ENCODE measurements at places on chromosomes 5 and 9.

GRCh38 chr9:136648751-136649150 lies 14.0 kb upstream of the EGFL7 start:
- DNase-seq = no peak

DNA sequence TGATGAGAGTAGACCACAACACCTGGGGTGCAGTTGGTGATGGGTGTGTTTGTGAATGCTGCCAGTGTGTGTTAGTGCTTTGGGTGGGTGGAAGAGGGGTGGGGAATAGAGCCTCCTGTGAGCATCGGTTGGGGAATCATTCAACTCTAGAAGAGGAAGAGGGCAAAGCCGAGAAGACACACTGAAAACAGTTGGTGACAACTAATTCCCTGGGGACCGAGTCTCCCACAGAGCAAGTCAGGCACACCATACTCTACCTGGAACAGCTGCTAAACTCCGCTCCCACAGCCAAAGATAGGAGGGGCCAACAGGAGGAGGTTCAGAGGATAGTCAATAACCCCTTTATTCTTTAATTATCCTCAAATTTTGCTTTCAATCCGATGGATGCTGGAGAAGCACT lies 1.6 kb upstream of the ARHGEF39 start:
- no peak for DNase-seq

GRCh38 chr5:57503433-57503832 lies 20.8 kb upstream of the ACTBL2 start:
- DNase-seq = no peak

GRCh38 chr5:133611357-133612248 lies 738 bp downstream of the FSTL4 start:
- no peak for DNase-seq

DNA sequence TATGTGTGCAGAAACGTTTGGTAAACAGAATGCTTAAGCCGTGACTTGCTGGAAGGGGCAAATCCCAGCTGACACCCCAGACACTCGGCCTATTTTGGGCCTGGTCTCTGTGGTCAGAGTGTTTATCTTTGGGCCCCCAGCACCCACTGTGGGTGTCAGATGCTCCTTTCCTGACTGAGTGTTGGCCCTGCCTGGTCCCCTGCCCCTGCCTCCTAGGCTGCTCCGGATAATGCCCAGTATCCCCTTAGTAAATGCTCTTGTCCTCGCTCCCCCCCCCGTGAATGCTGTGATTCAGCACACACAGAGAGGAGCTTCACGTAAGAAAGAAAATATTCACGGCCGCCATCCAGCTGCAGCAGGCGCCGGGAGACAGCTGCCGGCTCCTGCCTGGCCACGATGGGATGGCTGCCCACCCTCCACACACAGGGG lies 11.3 kb upstream of the ANGPTL2 start:
- DNase-seq = no peak

GRCh38 chr5:143130613-143131305 lies 272.7 kb downstream of the NR3C1 start:
- DNase-seq = no peak

GRCh38 chr5:152711801-152712388 lies 306.8 kb upstream of the NMUR2 start:
- no peak for DNase-seq

GRCh38 chr9:79377339-79377855 lies 194.4 kb upstream of the TLE4 start:
- DNase-seq = no peak

DNA sequence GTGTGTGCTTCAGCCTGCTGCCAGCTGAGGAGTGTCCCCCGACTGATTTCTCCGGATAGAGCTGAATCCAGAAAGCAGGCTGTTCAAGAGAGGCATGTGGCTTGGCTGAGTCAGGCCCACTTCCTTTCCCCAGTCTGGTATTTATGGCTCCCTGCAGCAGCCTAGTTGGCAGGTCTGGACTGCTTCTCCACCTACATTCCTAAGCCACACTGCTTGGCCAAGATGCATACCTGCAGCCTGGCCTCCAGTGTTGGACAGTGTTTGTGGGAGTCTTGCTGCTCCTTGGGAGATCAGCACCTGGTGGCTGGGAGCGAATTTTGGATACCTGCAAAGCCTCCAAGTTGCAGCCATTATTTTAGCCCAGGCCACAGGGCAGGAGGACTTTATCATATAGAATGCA lies 670.8 kb downstream of the ACTL7B start:
- DNase-seq = no peak

DNA sequence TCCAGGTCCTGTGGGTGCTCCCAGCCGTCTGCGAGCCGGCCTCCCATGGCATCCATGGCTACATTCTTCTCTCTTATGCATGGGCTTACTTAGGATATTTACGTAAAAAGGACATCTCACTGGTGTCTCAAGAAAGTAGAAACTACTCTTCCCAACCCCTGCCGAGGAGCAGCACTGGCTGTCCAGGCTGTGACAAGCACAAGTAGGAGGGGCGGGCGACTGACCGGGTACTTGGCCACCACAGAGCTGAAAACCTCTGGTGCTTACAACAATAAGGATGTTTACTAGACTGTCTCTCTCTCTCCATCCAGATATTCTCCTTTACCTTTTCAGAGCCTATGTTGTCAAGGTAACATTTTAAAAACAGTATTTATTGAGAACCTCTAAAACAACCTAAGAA lies 56.3 kb upstream of the TBC1D9B start:
- DNase-seq = no peak

DNA sequence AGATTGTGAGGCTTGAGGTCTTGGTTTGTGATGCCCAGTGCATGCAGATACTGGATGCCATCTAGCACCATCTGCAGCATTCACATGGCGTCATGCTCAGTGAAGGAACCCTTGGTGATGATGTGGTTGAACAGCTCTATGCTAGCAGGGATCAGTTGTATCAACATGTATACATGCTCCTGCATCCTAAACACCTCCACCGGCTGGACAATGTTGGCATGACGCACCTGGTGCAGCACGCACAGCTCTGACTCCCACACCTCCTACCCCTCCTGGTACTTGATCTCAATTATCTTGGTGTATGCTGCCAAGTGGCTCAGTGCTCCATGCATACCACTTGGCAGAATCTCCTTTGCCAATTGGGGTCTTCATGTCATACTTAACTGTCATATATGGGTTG lies 49.1 kb downstream of the MTREX start:
- DNase-seq = no peak

DNA sequence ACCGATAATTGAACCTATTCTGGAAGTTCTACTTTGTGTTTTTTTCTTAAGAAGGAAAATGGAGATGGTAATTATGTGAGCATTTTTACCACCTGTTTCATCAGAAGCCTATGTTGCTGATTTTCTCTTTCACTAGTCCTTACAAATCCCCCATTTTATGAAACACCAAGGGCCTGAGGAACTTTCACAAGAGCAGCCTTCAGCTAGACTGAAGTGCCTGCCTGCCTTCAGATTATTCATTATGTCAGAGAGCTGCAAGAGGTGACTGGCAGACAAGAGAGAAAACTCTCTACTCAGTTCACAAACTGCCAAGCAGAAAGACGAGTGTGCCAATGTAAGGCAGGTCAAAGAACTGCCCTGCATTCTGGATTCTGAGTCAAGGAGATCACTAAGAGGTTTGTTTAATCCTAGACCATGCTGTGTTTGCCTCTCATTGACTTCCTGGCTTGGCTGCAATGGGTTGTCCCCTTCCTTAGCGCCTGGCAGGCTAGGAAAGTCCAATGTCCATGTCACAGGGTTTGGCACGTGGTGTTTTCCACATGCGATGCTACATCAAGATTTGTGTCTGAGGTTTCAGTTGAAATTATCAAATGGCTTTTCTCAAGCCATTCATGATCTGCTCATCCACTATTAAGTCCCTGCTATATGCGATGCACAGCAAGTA lies 143.3 kb downstream of the CDC42SE2 start:
- no peak for DNase-seq

DNA sequence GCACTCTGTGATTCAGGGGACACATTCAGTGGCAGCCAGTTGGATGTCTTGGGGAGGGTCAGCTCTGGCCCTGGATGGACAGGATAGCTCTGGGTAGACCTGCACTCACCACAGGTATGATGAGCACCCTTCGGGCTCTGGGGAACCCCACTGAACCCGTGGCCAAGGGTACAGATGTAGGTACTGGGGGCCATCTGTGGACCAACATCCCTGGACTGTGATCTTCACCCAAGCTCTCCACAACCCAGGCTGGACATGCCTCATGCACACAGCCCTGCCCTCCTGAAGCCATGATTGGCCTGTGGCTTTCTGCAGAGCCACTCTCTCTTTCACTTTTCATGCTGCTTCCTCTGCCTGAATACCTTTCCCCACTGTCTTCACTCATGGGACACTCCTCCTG lies 15.6 kb upstream of the ACSL6 start:
- no peak for DNase-seq

GRCh38 chr9:123267481-123268198 lies 746 bp downstream of the STRBP start:
- no peak for DNase-seq

DNA sequence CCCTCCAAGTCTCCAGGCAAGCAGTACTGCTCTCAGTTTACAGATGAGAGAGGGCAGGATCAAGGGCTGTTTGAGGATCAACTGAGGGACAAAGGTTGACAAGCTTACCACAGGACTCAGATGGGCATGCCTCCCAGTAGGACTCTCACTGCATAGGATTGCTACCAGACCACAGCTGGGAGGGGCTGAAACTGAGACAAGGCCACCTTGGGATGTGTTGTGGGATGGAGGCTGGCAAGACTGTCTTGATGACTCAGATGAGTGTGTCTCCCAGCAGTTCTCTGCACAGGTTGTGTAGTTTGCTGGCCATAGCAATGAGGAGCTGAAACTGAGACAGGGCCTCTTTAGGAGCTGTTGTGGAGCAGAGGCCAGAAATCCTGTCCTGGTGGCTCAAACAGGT lies 222.2 kb upstream of the IRX1 start:
- DNase-seq = no peak

GRCh38 chr9:100581661-100582060 lies 3.8 kb downstream of the CAVIN4 start:
- no peak for DNase-seq

DNA sequence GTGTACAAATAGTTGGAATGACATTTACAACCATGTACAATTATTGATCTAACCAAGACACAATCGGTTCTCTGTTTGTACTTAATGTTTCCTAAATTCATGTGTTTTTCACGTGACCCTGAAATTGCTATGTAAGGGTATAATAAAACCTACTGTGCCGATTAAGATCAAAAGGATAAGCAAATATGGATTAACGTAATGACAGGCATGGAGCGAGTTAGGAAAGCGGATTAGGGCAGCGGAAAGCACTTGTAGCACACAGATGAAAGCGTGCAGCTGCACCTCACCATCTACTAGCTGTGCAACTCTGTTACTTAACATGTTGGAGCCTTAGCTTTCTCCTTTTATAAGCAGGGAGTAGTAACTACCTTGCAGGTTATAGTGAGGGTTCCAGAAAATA lies 38.3 kb upstream of the ZFYVE16 start:
- no peak for DNase-seq

DNA sequence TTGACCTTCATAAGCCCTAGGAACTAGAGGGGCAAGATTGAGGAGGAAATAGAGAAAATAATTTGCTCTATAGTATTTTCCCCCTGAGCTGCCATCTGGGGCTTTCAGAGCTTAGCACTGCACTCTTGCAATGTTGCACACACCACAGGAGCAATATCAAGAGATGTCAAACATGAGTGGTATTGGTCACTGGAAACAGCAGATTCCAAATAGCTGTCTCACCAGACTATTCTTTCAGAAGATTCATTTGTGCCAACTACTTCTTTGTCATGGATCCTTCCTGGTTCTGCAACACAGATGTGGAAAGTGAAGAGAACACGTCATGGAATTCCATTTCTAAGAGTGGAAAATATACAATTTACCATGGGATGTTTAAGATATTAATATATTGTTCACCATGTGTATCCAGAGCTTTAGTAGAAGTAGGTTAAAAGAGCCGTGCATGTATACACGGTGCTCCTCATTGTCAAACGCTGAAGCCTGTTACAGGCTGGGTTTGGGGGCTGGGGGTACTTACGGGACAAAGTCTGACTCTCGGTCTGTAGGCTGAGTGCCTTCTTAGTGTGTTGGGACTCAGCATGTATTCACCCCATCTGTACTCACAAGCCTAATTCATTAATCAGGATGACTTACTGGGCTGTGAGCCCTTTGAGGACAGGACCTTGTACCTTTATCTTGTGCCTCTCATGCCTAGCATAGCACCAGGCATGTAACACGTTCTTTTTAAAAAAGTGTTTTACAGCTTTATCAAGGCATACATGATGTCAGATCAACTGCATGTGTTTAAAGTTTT lies 31.4 kb upstream of the GDNF start:
- DNase-seq = no peak

DNA sequence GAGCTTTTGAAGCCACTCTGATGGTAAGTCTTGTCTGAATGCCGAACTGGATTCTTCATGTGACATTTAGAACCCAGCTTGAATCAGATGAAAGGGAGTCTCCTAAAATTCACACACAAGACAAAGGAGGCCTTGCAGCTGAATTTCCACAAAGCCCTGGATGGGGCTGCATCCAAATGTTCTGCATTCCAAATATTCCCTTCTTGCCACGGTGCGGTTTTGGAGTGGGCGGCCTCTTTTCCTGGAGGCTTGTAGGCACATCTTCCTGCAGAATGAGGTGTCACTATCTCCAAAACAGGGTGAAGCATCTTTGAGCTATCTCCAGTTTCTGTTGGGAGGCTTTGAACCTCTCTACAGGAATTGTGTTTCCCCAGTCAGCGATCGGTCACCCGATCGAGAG lies 342.7 kb downstream of the ARHGEF28 start:
- no peak for DNase-seq

DNA sequence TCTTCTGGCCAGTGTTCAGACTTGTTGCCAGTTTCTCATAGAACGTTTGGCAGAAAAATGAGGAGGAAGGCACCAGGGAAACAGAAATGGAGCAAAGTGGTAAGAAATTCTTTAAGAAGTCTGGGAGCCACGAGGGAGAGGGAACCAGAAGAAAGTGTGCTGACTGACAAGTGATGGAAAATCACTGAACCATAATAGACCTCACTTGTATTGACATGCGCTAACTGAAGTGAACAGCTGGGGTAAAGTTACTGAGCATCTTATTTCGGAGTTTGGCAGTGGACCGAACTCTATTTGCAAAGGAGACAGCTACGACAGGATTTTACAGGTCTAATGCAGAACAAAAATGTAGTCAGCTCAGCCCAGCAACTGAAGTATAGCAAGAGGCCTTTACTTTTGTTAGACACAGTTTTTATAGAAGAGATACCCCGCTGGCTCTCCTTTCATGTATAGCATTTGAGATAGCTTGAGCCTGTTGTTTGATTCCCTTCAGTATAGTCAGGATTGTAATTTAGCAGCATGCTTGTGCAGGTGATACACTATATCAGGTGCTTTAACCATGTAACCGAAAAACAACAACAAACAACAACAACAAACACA lies 53.6 kb downstream of the HMHB1 start:
- DNase-seq = no peak

DNA sequence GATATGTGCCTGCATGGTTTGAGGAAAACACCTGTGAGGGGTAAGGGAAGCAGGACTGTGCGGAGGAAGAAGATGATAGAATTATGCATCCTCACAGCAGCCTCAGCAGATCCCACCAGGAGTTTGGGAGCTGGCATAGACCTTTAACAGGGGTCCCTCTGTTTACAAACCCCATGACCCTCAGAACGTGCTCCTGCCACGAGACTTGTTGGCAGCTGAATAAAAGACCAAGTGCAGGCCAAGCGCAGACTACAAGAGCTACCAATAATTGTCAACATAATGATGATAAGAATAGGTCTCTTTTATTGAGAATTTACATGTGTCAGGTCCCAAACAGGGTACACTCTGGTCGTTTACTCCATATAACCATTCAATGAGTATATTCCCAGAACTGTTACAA lies 236.0 kb downstream of the MED10 start:
- DNase-seq = no peak

Data from T1000 (cell line).